Mucosa of descending colon (tissue), 3 donors: ENCODE measurements at places on chromosomes 4 and X. TPM values are rescaled to one million over a fixed set of nuclear protein-coding genes. Genes with fewer than 3 reads are reported as not detected.

GRCh38 chr4:141711211-141711610 lies 74.8 kb downstream of the IL15 start:
- DNase-seq = no peak

GRCh38 chr4:40121515-40121914 lies 64.9 kb downstream of the N4BP2 start:
- DNase-seq = no peak

- DNase-seq = no peak
Measured at GRCh38 chrX:121761845-121762244, 714.4 kb downstream of the GLUD2 start.

DNA sequence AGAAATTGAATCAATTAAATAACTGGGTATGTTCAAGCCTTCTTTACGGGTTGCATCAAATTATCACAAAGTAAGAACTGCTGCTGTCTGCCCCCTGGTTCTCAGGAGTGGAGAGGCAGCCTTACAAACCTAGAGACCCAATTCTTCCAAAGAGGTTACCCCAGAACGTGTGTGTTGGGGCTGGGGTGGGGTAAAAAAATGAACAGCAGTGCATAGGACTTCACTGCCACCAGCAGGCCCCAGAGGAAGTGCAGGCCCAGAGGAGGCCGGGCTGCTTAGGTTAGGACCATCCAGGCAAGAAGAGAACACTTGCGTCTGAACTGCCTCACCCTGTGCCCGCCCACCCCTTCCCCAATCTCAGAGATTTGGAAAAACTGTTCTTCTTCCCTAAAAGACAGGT lies 1.5 kb upstream of the NWD2 start:
- no peak for DNase-seq

GRCh38 chr4:159480826-159481225 lies 377.9 kb downstream of the RAPGEF2 start:
- no peak for DNase-seq

- DNase-seq = no peak
Measured at GRCh38 chr4:45033676-45034419, 307.5 kb upstream of the GNPDA2 start.

GRCh38 chr4:73451404-73451803 lies 15.4 kb downstream of the AFP start:
- DNase-seq = no peak

- no peak for DNase-seq
Measured at GRCh38 chr4:165248102-165248501, 40.7 kb downstream of the KLHL2 start.

GRCh38 chr4:38017609-38018008 lies 57.4 kb downstream of the PTTG2 start:
- DNase-seq = no peak

JCHAIN gene
- 602 TPM for total RNA-seq

TLR6 gene
- total RNA-seq = 3.6 TPM

HOPX gene
- total RNA-seq = 5.6 TPM
